ENCODE measurements at places on chromosomes 7 and 10.

DNA sequence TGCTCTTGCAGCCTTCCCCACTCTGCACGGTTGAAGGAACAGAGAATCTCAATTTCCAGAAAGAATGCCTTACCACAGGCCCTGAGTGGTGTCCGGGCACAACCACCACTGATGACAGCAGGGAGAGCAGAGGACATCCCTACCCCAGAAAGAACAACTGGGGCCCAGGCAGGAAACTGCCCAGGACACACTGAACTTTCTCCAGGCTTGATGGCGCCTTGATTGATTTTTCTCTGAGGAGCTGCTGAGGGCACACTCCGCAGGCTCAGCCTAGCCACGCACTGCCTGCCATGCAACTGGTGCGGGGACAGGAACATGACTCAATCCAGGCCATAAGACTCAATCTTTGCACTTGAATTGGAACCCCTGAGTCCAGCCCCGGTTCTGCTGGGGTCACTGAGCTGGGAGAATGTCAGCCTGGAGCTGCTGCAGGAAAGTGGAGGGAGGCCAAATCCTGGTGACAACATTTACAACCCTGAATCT, 5.9 kb downstream of the AKR1B1 start:
- ATAC-seq, result no peak

DNA sequence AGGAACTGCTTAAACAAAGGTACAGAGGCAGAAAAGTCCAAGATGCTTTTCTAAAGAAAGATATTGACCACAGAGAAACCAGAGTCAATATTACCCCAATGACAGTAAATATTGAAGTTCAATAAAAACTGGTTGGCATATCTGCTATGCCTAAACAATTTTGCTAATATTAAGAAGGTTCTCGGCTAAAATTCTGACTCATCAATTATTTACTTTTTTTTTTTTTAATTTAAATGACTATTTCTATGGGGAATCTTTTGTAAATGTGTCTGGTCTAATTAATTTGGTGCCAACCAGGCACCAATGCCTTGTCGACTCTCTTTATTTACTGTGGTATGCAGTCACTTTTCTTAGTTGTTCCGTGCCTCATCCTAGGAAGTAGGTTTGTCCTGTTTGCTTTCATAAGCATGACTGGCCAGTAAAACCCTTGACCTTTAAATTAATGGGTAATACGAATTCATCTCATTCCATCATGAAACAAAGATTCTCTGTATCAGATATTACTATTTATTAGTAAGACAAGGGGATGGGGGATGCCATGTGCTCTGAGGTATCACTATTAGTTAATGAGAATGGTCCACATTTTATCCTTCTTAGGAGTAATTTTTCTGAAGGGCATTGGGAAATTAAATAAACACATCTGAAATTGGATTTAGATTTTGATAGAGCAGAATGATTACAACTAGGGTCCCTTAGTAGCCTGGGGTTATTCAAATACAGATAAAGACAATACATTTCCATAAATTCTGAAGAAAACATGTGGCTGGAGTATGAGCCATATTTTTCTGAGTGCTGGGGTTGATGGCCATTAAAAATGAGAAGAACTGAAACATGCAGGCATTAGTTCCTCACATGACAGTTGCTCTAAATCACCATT, 154.4 kb downstream of the VTI1A start:
- ATAC-seq, result no peak

DNA sequence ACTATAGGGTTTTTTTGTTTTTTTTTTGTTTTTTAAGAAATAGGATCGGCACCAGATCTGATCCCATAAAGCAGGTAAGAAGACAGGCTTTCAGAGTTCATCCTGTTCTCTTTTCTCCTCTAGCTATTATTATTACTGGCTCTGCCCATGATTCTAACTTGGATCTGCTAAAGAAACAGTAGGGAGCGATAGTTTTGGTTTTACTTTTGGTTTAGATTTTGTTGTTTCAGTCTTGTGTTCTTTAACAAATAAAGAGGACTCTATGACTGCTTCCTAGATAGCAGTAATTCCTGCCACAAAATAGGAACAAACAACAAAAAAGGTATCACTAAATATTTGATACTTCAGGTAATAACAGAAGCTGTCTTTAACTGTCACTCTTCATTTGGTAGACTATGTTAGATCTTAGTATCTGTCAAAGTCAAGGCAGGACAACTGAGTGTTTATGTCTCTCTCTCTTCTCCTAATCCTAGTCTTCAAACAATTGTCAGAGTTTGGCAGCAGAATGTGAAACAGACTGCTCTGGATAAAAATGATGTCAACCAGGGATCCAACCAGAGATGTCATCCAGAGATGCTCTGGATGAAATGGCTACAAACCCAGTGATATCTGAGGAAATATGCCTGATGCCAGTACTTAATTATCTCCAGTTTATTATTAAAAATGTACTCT, 99.8 kb downstream of the KMT2C start:
- no peak for ATAC-seq

DNA sequence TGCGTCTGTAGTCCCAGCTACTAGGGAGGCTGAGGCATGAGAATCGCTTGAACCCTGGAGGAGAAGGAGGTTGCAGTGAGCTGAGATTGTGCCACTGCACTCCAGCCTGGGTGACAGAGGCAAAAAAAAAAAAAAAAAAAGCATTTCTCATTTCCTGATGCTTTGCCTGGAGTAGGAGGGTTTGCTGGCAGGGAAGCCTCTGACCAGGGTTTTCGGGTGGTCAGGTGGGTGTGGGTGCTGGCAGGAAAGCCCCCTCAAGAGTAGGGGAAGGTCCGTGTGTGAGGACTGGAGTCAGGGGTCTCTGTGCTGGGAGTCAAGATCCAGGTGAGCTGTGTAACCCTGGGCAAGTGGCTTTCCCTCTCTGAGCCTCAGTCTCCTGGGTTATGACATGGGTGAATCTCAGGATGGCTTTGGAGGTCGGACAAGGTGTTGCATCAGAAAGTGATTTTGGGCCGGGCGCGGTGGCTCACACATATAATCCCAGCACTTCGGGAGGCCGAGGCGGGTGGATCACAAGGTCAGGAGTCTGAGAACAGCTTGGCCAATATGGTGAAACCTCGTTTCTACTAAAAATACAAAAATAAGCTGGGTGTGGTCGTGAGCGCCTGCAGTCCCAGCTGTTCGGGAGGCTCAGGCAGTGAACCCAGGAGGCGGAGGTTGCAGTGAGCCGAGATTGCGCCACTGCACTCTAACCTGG, 3.2 kb downstream of the AMZ1 start:
- peak; percentile 74 for ATAC-seq

- ATAC-seq, result no peak
Measured at GRCh38 chr10:104345941-104346340, 7.7 kb upstream of the ITPRIP start.

DNA sequence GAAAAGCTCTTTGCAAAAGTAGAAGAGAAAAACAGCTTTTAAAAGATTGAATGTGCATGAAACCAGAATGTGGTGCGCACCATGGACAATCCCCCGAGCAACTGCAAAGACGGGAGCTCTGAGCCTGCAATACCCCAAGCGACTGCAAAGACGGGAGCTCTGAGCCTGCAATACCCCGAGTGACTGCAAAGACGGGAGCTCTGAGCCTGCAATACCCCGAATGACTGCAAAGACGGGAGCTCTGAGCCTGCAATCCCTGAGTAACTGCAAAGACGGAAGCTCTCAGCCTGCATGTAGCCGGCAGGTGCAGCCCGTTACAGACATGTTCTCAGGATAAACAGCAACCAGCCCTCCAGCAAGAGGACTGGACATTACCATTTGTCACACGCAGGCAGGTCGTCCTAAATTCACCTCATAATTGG, 6.2 kb downstream of the ZNF775 start:
- no peak for ATAC-seq

GRCh38 chr10:47287365-47287802, 12.6 kb upstream of the GDF10 start:
- no peak for ATAC-seq

DNA sequence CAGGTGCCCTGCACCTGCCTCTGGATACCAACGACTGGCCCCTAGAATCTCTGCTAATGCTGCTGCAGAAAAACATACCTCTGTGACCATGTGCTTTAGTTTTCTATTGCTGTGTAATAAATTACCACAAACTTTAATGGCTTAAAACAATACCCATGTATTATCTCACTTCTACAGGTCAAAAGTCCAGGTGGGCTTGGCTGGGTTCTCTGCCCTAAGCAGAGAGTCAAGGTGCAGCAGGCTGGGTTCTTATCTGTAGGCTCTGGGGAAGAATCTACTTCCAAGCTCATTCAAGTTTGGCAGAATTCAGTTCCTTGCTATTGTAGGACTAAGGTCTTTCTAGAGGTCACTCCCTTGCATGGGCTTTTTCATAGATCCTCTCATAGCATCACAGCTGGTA, 52.3 kb downstream of the CCDC71L start:
- no peak for ATAC-seq

GRCh38 chr7:106968160-106968559, 76.3 kb upstream of the PRKAR2B start:
- ATAC-seq, result no peak

DNA sequence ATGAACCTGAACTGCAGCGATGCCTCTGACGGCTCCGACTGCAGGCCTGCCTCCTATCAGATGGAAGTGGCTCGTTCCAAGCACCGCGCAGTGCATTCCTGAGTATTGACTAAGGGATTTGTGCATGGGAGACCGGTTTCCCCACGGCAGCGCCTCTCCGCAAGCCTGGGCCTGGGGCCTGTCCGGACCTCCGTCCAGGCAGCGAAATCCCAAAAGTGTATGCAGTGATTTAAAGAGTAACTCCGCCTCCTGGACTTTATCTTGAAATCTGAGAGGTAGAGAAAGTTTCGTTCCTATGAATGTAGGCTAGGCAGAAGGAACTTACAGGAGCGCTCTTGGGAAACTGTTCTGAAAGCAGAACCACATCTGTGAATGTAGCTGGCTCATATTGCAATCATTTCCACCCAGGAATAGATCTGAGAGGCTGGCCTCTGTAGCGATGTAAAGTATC, 106.2 kb upstream of the CELF2 start:
- ATAC-seq, result peak; percentile 93

GRCh38 chr10:130350996-130351395, 214.8 kb downstream of the GLRX3 start:
- ATAC-seq, result no peak

GRCh38 chr7:44608916-44609648, 2.7 kb downstream of the OGDH start:
- ATAC-seq, result no peak

- ATAC-seq, result no peak
Measured at GRCh38 chr7:37283716-37284115, 164.9 kb downstream of the ELMO1 start.

GRCh38 chr7:55570939-55571338, 1.4 kb downstream of the VOPP1 start:
- ATAC-seq, result no peak

GRCh38 chr10:74924251-74924963, 98.0 kb downstream of the KAT6B start:
- peak; percentile 92 for ATAC-seq

DNA sequence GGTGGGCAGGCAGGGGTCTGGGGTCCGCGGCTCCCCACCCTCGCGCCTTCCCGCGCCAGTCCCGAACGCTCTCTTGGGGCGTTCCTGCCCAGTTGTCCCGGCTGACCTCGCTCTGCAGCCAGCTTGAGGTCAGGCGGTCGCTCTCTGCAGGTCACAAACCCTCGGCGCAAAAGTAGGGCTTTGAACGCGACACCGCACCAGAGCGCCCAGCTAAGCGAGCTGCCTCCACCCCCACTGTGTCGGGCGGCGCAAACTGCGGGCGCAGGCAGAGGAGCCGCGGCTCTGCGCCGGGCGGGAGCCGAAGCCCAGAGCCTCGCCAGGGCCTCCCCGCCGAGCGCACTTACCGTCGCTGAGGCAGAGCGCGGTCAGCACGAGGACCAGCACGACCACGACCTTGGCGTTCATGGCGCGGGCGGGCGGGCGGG, 284 bp downstream of the CXCL12 start:
- no peak for ATAC-seq

DNA sequence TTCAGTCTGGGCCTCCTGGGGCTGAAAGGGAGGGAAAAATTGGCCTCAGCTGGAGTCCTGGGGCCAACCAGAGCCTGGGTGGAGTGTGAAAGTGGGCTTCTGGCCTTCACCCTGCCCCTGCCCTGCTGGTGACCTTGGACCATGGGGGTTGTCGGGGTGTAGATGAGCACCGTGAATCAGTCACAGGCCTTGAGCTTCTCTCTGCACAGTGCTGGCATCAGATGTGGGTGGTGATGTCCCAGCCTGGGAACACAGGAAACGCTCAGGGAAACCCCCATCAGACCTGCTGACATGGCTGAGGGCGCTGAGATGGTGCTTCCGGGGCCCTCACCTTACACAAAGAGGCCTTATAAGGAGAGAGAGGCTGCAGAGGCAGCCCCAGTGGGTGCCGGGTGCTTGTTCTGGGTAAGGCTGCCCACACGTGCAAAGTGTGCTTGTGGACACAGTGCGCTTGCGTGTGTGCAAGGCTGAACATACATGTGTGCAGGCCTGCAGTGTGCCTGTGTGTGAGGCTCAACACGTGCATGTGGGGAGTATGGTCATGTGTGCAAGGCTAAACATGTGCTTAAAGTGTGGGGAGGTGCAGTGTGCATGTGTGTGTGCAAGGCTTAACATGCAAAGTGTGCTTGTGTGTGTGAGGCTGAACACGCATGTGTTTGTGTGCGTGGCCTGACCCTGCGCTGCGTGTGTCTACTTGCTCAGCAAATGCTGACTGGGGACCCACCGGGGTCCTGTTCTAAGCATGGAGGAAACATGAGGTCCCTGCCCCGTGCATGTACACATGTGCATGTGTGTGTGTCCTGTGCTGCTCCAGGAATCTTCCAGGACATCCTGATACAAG, 6.5 kb downstream of the ARPC1B start:
- no peak for ATAC-seq

DNA sequence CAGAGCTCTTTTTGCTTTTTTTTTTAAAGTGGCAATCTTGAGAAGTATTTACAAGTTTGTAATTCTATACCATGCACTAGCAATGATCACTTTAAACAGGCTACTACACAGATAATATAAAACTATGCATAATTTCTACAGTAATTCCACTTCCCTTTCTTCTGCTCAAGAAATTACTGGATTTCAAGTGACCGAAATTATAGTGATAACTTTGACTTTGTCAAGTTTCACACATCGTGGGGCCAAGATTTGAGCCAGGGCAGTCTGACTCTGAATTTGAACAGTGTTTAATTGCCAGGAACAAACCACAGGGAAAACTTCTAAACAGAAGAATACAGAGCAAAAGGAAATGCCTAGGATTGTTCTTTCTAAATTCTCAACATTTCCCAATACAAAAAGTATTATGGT, 288.3 kb upstream of the MKLN1 start:
- no peak for ATAC-seq

GRCh38 chr7:150806863-150807262, 6.3 kb downstream of the TMEM176A start:
- ATAC-seq, result no peak

DNA sequence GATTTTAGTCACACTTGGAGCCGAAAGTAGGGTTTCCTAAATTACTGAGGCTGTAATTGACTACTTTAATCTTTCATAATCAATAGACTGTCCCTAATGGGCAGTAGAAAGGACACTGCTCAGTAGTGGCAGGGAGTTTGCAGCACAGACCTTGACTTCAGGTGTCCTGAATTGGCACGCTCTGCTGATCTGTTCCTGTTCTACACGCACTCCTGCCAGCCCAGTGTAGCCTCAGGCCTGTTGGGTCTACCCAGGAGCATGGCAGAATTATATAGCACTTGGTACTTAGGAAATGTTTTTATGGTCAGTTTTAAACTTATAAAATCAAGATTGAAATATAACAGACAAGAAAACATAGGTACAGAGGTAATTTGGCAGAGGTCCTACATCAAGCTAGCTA, 9.0 kb downstream of the EIF4H start:
- no peak for ATAC-seq

All from gastroesophageal sphincter (tissue), 4 donors.